Stimulated activated CD4-positive, alpha-beta T cell treated with anti-CD3 and anti-CD28 coated beads, Interleukin-1b, Interleukin-23, amount 100 ng/mL, for 1 hour (primary cell): ENCODE measurements at places on chromosomes 5 and 9.

- no peak for DNase-seq
Measured at GRCh38 chr5:67844924-67845323, 370.6 kb upstream of the PIK3R1 start.

GRCh38 chr5:137715456-137715855 lies 20.4 kb downstream of the KLHL3 start:
- DNase-seq = no peak

DNA sequence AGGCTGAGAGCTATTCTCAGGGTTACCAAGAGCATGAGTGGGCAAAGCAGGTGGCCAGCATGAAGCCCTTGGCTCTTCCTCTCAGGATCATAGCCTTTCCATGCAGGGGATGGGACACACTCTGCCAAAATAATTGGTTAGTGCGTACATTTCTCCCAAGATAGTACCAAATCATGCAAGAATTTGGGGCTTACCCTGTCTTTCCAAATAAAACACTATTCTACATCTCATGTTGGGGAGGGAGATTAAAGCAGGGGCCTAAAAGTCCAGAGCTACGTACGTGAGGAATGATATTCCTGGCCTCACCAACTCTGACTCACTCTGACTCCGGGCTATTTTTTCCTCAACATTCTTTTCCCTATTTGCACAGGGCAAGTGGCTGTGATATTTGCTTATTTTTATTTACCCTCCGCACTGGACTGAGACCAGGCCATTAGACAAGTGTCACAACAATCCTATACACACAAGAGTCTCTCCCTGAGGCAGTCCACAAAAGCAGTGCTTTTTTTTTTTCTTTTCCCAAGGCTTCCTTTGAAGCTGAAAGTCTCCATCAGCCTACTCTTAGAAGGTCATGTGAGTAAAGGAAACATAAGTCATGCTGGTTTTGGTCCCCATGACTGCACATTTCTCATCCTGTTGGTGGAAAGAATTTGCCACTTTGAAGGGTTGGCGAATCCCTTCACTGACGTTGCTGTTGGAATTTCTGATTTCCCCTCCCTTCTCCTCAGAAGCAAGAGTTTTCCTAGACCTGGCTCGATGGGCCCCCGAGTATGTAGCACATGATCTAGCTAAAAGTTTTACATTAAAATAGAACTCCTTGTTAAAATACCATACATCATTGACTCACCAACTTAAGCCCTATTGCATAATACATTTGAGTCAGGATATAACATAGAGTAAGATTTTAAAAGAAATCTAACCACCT lies 40.0 kb downstream of the TMEM252 start:
- no peak for DNase-seq

- no peak for DNase-seq
Measured at GRCh38 chr5:133685402-133686018, 73.2 kb upstream of the FSTL4 start.

- no peak for DNase-seq
Measured at GRCh38 chr9:125153712-125154367, 10.5 kb upstream of the SCAI start.

GRCh38 chr9:80492221-80492620 lies 920.5 kb downstream of the TLE4 start:
- no peak for DNase-seq

DNA sequence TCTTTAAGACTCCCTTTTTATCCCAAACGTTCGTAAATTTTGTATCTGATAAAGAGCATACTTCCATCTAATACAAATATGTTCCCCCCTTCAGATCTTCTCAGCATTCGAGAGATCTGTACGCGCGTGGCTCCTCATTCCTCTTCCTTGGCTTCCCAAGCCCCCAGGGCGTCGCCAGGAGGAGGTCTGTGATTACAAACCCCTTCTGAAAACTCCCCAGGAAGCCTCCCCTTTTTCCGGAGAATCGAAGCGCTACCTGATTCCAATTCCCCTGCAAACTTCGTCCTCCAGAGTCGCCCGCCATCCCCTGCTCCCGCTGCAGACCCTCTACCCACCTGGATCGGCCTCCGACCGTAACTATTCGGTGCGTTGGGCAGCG lies 19.9 kb downstream of the CDKN2A start:
- no peak for DNase-seq
